C1 segment of cervical spinal cord (tissue), 14 donors: ENCODE measurements at places on chromosomes 11 and 22.

DNA sequence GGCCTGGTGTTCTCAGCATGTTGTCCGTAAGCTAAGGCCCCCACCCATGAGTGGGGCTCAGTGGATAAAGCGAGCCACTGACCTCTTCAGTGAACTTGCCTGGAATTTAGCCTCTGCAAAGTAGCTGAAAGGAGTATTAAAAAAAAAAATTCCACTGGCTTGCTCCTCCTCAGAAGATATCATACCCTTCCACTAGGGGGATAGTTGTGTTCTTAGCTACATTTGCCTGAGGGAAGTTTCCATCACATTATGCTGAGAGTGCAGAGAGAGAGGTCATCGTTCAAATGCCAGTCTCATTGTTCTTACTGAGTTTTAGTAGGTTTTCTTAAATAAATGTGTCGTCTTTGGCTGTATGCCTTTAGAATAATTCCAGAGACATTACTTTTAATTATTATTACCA lies 879.7 kb downstream of the JRKL start:
- DNase-seq, result no peak

GRCh38 chr11:119024430-119025098 lies 6.0 kb downstream of the TRAPPC4 start:
- no peak for DNase-seq

- DNase-seq, result no peak
Measured at GRCh38 chr22:23138584-23139435, 3.0 kb downstream of the RSPH14 start.

- no peak for DNase-seq
Measured at GRCh38 chr11:59144579-59145345, 2.1 kb downstream of the FAM111A start.

DNA sequence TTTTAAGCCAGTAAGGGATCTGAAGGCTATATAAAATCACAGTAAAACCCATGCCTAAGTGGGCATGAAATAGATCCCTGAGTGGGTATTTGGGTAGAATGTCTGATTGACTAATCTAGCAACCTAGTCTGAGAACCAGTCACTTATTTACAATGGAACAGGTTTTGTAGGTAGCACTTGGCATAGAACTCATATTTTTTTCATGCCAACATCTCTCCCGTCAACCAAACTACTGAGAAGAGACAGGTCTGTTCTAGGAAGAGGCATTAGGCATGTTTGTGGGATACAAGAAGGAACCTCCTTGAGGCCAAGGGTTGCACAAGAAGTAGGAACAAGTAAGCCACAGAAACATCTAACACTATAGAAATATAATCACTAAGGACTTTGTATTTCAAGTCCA lies 840.4 kb upstream of the TENM4 start:
- no peak for DNase-seq

DNA sequence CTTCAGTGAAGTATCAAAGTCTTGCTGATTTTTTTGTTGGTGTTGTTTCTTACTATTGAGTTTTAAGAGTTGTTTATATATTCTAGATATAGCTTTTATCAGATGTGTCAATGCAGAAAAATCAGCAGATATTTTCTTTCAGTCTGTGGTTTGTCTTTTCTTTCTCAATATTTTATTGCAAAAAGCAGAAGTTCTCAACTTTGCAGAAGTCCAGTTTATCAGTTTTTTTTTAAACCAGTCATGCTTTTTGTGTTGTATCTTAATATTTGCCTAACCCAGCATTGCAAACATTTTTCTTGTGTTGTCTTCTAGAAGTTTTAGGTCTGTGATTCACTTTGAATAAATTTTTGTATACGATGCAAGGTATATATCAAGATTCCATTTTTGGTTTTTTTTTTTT lies 7.0 kb downstream of the ASRGL1 start:
- no peak for DNase-seq

DNA sequence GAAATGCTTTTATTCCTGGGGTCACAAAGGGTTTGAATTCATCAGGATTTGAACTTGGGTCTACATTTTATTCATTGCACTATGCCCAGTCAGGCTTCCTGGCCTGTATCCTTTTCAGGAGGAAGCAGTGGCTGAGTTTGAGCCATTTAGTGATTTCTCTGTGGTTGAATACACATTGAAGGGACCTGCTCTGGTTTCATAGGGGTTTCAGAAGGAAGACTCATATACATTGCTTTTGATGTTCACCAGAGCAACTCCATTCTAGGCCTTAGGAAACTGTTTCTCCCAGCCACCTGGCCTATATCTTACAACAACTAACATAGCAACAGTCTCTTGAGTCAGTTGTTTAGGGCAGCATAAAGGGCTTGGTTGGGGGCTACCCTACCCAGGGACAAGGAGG lies 165.7 kb downstream of the INSC start:
- no peak for DNase-seq

GRCh38 chr22:46376908-46377524 lies 41.5 kb downstream of the TRMU start:
- no peak for DNase-seq

GRCh38 chr11:118536726-118537125 lies 5.7 kb downstream of the TMEM25 start:
- DNase-seq, result no peak

GRCh38 chr11:117281159-117281558 lies 10.0 kb upstream of the BACE1-AS start:
- no peak for DNase-seq

DNA sequence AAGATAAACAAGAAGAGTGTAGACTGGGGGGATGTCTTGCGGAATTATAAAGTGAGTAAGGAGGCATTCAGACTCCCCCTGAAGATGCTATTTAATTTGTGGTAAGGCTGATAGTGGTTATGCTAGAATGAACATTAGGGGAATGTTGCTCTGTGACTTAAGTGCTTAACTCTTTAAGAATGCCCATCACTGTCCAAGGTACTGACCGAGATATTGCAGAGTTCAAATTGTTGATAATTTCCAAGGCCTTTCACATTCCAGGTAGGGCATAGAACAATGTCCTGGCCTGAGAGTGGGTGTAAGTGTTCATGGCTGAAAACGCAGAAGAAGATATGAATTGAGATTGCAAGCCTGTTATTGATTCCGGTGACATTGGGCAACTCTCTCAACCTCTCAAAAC lies 90.3 kb upstream of the SEZ6L start:
- no peak for DNase-seq

DNA sequence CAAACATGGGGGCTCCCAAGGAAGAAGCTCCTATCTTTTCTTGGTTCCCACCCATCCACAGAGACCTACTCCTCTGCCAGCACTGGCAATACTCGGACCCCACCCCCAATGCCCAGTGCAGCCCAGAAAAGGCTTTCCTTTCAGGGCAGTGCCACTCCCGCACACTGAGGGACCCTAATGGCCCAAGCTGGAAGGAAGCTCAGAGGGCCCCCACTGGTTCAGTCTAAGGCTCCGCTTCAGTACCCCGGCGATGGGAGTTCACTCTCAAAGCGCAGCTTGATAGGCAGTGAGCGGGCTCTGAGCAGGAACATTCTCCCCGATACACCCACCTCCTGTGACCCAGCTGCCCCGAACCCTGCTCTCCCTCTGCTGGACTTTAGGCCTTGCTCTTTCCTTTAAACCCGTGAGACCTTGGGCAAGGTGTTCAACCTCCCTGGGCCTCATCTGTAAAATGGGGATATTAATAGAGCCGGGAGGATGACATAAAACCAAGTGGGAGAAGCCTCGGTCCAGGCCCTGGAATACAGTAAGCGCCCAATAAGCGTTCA lies 48.4 kb downstream of the CHRDL2 start:
- no peak for DNase-seq

DNA sequence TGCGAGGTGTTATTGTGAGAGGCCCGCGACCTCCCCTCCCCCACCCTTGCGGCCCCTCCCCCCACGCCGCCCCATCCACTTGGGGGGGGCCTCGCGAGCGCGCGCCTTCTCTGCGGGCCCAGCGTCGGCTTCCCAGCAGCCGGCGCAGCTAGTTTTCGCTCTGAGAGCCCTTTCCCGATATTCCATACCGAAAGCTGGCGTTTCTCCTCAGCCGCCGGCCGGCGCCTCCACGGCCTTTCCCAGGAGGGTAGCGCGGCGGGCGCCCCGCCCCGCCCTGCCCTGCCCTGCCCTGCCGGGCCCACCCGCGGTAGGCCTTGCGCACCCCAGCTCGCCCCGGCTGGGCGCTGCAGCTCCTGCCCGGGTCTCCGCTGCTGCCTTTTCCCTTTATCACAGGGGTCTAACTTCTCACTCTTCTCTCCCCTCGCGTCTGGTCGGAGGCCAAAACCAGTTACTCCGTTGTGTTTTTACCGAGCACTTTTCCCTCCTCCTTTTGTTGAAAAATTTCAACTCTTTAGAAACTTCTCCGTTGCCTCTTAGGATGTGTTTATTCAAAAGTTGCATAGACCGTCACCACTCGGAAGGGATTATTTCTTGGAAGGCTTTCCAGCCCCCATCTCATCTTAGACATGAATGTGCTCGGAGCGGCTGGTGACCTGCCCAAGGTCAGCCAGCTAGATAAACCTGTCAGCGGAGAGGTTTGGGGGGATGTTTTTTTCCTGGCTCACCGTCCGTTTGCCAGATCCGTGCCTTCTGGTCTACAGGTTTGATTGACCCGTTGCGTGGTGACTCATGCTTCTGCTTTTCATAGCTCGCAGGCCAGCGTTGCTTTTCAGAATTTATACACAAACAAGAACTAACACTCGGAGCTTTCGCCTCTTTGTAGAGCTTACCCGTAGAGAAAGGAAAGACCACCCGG lies 648 bp downstream of the PAFAH1B2 start:
- DNase-seq, result peak; percentile 40

DNA sequence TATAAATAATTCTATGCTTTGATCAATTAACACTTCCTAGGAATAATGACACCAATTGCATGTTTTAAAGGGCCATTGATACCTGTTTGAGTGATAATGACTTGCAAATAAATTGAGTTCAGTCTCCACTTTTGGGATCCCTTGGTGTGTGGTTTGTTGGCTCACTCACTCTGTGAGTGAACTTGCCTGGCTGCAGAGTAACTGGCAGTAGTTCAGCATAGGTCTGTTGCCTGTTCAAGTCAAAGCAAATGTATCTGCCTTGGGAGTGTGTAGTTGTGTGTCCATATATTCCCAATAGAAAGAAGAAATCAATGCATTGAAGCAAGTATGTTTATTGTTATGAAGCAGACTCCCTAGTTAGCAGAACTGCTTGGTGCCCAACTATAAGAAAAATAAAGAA lies 49.3 kb downstream of the TRIM44 start:
- DNase-seq, result no peak

- no peak for DNase-seq
Measured at GRCh38 chr11:112522536-112522935, 261.9 kb upstream of the PLET1 start.

DNA sequence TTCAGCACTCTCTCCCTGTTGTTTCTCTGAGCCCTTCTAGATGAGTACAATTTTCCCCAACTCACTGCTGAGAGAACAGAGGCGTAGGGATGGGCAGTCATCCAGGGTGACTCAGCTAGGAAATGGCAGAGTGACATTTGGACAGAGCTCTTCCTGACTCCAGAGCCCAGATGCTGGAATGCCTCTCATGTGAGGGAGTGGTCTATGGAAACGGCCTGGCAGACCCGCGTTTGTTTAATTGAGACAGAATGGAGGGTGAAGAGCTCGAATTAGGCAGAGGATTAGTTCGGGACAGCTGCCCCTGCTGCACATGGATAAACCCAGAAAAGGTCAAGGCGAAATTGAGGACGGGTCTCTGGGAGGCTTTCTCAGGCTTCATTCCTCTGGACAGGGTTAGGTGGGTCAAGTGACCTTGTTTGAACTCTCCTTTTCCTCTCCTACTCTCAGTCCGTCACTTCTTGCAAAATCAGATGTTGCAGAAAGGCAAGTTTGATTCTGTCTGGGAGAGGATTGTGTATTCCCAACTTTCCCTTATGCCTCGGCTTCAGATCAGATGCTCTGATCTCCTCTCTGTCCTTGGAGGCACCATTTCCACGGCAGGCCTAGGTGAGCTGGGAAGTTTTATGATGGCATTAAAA lies 7.6 kb upstream of the LMO2 start:
- DNase-seq, result peak; percentile 22

- DNase-seq, result no peak
Measured at GRCh38 chr22:49394116-49394785, 433.4 kb downstream of the BRD1 start.

DNA sequence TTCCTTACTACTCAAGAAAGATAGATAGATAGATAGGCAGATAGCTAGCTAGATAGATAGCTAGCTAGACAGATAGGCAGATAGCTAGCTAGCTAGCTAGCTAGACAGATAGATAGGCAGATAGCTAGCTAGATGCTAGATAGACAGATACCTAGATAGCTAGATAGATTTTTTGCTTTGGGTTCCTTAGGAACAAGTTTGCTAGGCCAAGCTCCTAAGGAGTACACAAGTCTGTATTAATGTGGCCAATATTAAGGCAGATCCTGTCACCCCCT lies 61.7 kb upstream of the VPREB1 start:
- no peak for DNase-seq

DNA sequence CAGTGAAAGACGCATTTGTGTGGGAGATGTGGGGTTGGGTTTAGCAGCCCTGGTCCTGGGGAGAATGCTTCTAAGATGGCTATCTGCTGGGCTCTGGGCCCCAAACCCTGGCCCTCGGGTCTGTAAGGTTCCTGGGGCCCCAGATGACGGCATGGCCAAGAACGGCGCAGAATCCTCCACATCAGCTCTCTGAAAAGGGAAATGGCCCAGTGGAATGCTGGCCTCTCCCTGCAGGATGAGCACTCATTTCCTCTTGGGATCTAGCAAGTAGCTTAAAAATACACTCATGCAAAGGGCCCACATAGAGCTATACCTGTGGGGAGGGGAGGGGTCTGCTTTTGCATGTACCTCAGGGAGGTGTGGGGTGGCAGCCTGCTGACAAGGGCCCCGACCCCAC lies 37.5 kb upstream of the LINC01488 start:
- no peak for DNase-seq

DNA sequence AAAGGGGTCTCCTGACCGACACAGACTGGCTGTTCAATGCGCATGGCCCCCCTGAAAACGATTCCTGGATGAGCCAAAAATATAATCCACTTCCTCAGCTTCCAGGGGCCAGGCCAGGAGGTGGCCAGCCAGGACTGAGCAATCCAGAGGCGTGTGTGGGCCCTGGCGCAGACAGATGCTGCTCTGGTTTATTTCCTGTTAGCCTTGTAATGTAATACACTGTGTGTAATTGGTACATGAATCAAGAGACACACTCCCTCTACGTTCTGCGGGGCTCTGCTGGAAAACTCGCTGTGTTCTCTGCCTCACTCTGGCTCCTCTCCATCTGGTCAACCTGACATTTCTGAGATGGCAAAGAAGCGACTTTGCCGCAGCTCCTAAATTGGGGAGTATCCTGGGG lies 26.3 kb upstream of the ISX start:
- DNase-seq, result no peak

DNA sequence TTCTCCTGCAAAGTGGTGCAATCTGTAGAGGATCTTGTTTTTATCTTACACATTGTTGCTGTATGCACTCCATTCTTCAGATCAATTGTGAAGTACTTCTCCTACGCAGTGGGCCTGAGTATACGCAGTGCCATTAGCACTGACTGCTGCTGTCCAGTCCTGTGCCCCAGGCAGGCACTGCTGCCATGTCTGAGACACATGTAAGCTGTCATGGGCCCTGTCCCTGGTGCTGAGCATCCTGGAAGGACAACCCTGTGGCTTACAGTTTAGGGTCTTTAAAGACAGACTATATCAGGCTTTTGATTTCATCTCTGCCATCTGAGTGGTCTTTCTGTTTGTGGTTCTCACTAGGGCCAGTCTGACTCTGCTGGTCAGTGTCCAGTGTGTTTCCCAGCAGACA lies 44.8 kb upstream of the PTPN5 start:
- no peak for DNase-seq

GRCh38 chr11:45885274-45885920 lies at the start of gene MAPK8IP1:
TSS of gene MAPK8IP1 (plus strand) at chr11:45885651. CDS start at chr11:45885821, 170 bp downstream.
- peak; percentile 16 for DNase-seq

GRCh38 chr11:69640260-69640994 lies 529 bp upstream of the CCND1 start:
- no peak for DNase-seq

GRCh38 chr11:123570939-123571580 lies 83.4 kb downstream of the SCN3B start:
- no peak for DNase-seq
